ENCODE measurements at places on chromosomes 11 and 22.

GRCh38 chr11:103929170-103929903 is 107.1 kb upstream of the DDI1 start:
- no peak for DNase-seq

GRCh38 chr11:130523609-130524008 is 75.2 kb downstream of the ADAMTS15 start:
- no peak for DNase-seq

GRCh38 chr11:65870307-65870658 is 2.3 kb downstream of the EFEMP2 start:
- DNase-seq: no peak

DNA sequence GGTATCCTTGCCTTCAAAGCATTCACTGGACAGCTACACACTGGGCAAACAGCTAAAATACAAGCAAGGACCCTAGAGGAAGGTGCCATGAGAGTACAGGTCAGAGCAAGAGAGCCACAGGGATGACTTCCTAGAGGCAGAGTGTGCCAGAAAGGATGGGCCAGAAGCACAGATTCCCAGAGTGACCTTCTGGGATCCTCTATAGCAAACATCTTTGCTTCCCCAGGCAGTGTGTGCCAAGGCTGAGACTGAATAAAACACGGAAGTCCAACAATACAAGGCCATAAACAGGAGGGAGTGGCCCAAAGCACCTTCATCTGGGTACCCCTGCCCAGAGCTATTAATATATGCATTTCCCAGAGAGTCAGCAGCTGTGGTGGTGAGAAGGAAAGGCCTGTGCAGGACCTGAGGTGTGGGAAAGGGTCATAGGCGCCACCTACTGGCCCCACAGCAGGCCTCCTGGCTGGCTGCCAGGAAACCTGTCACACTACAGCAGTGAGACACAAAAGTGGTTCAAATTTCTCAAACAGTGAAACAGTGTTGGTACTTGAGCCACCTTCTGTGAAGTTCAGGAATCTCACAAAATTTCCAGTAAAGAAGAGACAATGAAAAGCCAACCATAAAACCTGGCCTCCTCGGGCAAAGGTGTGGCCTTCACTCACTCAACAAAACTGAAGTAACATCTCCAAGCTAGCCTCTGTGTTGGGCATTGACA is 20.3 kb downstream of the CLPB start:
- peak; percentile 80 for DNase-seq

- DNase-seq: no peak
Observed at GRCh38 chr11:27558401-27558800, 51.8 kb upstream of the LIN7C start.

DNA sequence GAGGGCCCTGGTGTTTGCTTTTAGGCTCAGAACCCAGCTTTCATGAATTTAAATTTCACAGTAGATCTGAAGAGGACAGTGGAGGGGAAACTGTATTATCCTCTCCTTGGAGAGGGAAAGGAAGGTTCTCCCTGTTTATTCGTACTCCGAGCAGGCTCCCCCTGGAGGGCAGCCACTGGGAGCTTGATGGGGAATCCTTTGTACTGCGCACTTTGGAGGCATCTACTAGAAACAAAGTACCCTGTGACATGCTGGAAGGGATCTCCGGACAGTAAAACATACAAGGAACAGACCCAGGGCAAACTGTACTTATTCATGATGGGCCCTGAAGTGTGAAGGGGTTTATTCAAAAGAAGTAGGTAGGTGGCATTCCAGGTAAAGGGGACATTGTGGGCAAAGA is 27.2 kb downstream of the NAV2 start:
- no peak for DNase-seq

DNA sequence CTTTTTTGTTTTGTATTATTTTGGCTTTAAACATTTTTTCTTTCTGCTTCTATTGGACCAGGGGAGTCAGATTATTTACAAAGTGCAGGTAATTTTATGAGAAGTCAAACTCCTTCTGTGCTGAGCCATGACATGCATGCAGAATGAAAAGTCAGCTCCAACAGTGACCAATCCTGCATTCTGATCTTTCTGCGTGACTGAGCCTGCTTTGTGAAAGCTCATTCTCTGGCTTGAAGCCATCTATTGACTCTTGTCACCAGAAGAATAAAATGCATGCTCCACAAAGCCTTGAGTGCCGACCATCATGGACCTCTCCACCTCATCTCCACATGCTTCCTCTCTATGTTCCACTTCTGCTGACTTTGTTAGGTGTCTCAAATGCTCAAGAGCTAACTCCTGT is 50.2 kb downstream of the MIAT start:
- no peak for DNase-seq

All from stimulated activated naive CD4-positive, alpha-beta T cell (primary cell).